ENCODE measurements at places on chromosomes 16 and 17.

DNA sequence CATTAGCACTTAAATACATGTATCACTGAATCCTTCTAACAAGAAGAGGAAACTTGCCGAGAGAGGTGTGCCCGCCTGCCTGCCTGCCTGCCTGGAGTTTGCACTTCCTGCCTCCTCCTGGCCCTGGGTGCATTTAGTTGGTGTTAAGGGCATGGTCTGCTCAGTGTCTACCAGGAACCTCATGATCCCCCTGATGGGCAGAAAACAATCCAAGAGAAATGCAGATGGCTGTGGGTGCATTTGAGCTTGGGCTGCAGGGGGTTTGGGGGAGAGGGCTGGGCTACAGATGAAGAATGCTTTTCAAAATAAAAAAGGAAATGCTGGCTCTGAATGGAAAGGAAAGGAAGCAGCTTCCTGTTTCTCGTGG lies 10.1 kb downstream of the KSR1 start:
- no peak for DNase-seq

DNA sequence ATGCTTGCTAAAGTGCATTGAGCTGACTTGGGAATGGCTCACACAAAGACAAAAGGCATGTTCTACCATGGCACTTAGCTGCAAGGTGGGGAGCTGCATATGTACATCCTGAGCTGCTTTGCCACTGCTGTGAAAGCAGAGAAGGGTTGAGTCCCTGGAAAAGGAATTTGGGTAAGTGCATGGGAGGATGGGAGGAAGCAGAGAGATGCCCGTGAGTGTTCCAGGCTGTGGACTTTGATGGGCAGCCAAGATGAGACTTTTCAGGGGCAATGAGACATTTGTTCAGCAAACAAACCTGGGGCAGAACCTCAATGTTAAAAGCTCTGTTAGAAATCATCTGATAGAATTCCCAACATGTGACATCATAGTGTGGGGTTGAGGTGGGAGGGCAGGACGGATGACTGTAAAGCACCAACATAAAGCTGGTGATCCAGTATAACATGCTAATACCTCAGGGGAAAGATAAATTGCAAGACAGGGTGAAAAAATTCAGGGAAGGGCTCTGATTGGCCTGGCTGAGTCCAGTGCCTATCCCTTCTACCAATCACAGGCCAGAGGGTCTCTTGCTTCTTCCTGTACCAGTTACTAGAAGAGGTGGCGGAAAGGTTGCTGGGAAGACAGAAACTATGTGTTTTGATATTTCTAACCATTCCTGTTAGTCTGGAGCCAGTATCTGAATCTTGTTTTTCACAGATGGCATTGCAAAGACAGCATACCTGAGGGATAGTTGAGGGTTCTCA lies 163.2 kb downstream of the UTP18 start:
- DNase-seq = no peak

GRCh38 chr16:78775161-78775561 lies 675.7 kb downstream of the WWOX start:
- DNase-seq = no peak

GRCh38 chr17:28916302-28916934 lies 13.5 kb upstream of the DHRS13 start:
- no peak for DNase-seq

GRCh38 chr16:86363057-86363490 lies 147.3 kb upstream of the FOXF1 start:
- DNase-seq = no peak

DNA sequence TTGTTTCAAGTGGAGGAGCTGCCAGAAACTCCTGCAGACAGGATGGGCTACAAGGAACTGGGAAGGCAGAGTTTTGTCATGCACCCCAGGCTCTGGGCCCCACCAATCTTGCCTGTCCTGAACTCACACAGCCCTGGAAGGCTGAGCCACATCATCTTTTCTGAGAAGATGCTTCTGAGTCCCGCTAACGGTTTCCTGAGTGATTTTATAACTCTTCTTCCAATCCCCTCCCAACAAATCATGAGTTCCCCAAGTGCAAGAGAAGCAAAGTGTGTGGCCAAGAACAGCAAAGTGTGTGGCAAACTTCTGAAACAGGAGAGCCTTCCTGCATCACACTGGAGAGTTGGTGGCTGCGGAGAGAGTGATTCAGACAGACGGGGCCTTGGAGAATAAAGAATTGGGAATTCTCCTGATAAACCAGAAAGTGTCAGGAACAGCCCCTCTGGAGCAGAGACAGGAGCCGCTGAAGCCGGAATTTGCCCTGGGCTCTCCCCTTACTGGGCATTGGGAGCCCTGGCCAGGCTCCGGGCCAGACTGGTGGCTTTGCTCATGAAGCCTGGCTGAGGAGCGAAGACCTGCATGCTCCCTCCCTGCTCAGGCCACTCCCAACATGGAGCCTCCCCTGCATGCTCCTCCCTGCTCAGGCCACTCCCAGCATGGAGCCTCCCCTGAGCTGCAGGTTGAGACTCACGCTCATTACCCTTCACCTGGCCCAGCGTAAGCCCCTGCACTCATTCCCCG lies 47.2 kb downstream of the PITPNM3 start:
- no peak for DNase-seq

- no peak for DNase-seq
Observed at GRCh38 chr17:57856792-57857620, 7.2 kb upstream of the MRPS23 start.

Data from DMS79 (cell line).